ENCODE measurements at places on chromosomes 2 and 18.

GRCh38 chr2:61720911-61721310, 132.9 kb downstream of the FAM161A start:
- DNase-seq, result no peak

DNA sequence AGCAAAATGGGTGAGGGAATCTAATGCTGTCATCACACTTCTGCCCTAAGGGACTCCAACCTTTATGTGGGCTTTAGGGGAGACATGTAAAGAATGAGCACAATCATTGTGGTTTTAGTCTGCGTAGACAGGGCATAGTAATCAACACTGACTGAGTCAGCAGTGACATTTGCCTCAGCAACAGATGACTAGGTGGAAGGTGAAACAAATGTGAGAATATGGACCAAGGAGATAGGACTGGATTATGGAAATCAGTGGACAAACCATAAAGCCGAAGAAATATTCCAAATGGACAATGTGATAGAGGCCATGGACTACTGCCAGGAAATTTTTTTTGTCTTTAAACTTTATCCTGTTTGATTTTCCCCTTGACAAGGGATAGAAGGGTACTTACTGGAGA, 83.9 kb downstream of the PDK1 start:
- no peak for DNase-seq

- DNase-seq, result no peak
Measured at GRCh38 chr2:23432531-23432930, 47.6 kb downstream of the KLHL29 start.

GRCh38 chr18:577643-578375, 2.4 kb upstream of the CETN1 start:
- DNase-seq, result no peak

DNA sequence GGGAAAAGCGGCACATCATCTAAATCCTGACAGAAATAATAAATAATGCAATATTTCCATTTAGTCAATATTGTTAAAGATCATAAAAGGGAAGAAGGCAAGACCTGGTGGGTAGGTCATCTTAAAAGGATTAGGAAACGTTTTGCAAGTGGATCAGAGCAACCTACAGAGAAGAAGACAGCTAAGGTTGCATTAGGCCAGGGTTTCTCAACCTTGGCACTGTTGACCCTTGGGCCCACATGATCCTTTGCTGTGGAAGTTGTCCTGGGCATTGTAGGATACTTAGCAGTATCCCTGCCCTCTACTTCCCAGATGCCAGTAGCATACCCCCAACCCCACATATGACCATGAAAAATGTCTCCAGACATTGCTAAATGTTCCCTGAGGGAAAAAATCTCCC, 55.0 kb downstream of the KLF7 start:
- no peak for DNase-seq

DNA sequence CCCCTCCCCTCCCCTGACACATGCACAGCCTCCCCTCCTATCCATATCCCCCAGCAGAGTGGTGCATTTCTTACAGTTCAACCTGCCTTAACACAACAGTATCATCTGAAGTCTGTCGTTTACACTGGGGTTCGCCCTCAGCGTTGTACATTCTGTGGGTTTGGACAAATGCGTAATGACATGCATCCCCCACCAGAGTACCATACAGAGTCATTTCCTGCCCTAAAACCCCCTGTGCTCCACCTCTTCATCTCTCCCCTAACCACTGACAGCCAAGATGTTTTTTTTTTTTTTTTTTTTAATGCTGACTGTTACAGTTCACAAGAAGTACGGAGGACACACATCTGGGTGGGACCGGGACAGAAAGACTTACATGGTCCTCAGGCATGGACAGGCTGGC, 22.6 kb downstream of the POMC start:
- no peak for DNase-seq

DNA sequence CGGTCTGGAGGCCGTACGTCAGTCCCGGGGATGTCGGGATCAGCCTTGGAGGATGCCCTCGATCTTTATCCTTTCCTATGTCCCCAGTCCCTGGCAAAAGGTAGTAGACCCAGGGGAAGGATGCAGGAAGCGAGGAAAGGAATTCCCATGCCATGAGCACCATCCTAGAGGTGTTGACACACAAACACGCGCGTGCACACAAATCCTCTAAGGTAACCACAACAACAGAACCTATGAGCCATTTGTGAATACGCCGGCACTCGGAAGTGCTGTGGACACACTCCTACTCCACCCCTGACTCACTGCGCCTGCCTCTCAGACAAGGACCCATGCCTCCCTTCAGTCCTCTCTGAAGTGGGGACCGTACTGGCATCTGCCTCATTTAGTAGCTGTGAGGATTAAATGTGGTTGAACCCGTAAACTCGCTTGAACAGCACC, 11.3 kb upstream of the MLPH start:
- peak; percentile 19 for DNase-seq

DNA sequence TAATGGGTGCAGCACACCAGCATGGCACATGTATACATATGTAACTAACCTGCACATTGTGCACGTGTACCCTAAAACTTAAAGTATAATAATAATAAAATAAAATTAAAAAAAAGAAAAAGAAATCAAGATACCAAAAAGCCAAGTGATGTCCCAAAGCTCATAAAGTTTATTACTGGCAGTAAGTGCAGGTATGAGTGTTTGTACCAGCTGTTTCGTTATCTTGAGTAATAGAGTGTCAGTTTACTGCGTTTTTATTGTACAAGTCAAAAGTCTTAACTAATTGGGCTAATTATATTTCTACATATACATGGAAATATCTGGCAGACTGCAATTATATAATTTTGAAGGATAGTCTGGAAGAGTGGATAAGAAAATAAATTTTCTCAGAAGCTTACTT, 41.8 kb downstream of the MFSD6 start:
- DNase-seq, result no peak

DNA sequence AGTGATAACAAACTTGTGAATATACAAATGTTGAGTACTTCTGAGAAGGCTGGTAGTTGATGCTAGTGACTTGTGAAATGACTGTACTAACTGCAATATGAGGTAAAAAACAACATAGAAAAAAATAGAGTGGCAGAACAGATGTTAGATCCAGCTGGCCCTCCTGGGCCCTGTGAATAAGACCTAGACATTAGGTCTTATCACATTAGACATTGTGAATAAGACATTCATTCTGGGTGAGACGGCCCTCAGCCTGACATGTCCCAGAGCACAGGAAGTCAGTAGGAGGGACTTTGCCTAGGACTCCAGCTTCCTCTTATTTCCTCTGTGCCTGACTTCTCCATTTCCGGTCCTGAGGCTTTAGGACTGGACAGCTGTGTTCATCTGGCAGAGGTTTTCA, 22.9 kb downstream of the DOK1 start:
- no peak for DNase-seq

- DNase-seq, result no peak
Measured at GRCh38 chr2:66596256-66596655, 161.3 kb downstream of the MEIS1 start.

DNA sequence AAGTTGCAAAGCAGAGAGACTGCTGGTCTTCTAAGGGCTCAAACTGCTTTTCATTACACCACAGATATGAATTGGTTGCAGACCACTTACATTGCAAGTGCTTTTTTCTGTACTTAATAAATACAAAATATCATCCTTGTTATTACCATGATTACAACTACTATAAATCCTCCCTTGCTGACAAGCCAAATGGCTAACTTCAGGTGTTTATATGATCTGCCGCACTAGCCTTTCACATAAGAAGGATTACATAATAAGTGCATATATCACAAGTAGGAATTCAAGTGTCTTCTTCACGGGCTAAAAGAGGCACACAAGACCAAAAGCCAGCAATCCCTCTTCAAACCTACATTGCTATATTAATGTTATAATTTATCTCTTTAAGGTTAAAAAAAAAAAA, 373.0 kb downstream of the ZEB2 start:
- DNase-seq, result no peak

DNA sequence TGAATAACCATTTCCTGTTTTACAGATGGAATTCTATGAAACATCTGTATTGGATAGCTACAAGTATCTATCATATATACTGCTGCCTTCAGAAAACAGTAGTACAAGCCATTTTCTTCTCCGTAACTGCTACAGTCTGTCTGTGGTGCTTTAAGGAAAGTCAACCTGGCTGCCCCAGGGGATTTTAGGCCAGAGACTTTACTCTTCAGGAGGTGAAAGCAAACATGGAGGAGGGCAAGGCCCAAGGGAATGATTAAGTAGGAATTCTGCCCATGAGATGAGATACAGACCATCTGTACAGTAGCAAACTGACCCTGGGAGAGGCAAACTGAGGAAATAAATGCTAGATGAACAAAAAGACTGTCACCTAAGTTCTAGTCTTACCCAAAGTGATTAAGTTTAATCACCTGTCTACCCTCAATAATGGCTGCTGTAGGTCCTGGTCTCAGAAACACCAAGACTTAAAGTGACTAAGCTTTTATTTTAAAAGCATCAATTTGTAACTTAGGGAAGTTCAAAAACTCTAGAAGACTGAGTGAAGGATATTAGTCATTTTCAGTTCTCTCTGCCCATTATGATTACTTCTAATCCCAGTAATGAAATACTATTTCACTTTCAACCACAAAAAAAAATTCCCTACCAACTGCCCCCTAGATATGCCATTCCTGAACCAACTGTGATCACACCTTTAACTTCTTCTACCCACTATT, 14.8 kb downstream of the MBD2 start:
- DNase-seq, result no peak

GRCh38 chr2:26870585-26871095, 22.7 kb downstream of the DPYSL5 start:
- no peak for DNase-seq

Measured in stimulated activated CD4-positive, alpha-beta T cell treated with anti-CD3 and anti-CD28 coated beads, Interleukin-1b, Interleukin-23, amount 100 ng/mL, for 4 hours (primary cell).